Right renal cortex interstitium (tissue), 3 donors: ENCODE measurements at places on chromosomes 12 and 14.

GRCh38 chr12:83700838-83701237, 1014.1 kb downstream of the TMTC2 start:
- DNase-seq = no peak

- no peak for DNase-seq
Measured at GRCh38 chr12:119592232-119592631, 1.3 kb upstream of the TMEM233 start.

GRCh38 chr12:10389904-10390303, at the start of gene KLRK1:
Gene KLRK1 (minus strand): TSS chr12:10390041. CDS start chr12:10388810, 1,231 bp downstream.
- DNase-seq = no peak

- no peak for DNase-seq
Measured at GRCh38 chr12:104106965-104107364, 31.0 kb downstream of the NFYB start.

- no peak for DNase-seq
Measured at GRCh38 chr12:108127654-108128053, 1.4 kb upstream of the WSCD2 start.

GRCh38 chr12:28191051-28192048, 1.1 kb downstream of the CCDC91 start:
- DNase-seq = no peak
